T-helper 17 cell (primary cell): ENCODE measurements at places on chromosomes 6 and 20.

- H3K27ac ChIP-seq: no peak overlapping the region
- H3K4me1 ChIP-seq: peaks cover 5% of the 10 kb centered on the region
- peaks cover 38% of the 10 kb centered on the region for H3K27me3 ChIP-seq
- no peaks in the 10 kb centered on the region for H3K36me3 ChIP-seq
These were observed 637 bp downstream of the MYLK4 start for GRCh38 chr6:2749969-2750600.

DNA sequence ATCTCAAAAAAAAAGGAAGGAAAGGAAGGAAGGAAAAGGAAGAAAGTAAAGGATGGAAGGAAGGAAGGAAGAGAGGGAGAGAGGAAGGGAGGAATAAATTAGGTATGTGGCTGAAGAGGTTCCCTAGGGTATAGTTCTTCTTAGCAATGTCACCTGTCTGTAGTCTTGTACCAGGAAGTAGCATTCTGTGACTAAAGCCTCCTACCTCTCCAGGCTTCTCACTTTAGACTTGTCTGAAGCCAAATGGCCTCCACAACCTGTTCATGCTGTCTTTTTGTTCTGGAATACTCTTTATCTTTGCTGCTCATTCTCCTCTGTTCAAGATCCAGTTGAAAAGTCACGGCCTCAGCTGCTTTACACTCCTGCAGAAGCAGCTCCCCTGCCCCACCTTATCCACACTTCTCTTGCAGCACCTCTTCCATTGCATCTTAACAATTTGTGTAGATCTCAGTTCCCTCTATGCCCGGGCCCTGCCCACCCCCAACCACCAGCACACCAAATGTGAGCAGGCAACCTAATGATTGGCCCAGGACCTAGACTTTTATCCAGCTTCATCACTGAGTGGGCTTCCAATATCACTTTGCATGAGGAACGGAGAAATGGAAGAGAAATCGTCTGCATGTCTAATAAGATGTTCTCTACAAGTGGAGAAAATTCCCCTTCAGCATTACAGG, 19.1 kb downstream of the GCNT2 start:
- H3K36me3 ChIP-seq: no peaks in the 10 kb centered on the region
- H3K4me3 ChIP-seq: no peak overlapping the region
- H3K4me1 ChIP-seq: no peaks in the 10 kb centered on the region
- no peaks in the 10 kb centered on the region for H3K27me3 ChIP-seq
- no peak for DNase-seq

DNA sequence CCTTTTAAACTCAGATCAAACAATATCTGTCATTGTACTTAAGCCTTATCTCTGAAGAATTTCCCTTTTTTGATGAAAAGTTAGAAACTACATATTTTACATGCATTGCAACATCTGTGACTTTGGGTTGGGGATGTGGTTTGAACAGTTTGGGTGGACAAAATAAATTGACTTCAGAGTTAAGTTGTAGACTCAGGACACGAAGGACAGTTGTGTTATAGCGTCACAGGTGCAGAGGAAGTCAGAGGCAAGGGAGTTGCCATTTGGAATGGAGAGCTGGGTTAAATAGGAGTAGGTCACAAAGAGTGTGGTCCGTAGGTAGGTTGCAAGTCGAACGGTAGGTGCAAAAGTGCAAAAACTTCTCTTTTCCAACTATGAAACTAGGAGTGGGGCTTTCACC, 46.0 kb downstream of the ZFAND3 start:
- H3K4me1 ChIP-seq: peaks cover 35% of the 10 kb centered on the region
- no peak for DNase-seq
- no peak overlapping the region for H3K27ac ChIP-seq
- H3K27me3 ChIP-seq: no peaks in the 10 kb centered on the region
- no peak overlapping the region for H3K4me3 ChIP-seq
- no peaks in the 10 kb centered on the region for H3K36me3 ChIP-seq

DNA sequence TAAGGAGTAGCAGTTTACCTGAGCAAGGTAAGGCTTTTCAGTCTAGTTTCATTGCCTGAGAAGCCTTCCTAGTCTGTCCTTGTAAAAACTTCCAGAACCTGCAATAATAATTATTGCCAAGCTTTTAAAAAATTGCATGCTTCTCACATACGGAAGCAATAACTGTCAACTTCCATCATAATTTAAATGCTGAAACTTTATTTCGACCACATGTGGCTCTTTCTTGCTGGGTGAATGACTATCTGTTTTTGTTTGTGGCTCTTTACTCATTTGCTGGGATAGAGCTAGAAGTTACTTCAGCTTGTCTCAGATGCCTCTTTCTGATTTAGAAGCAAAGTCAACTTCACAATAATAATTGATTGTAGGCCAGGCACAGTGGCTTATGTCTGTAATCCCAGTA, 95.9 kb upstream of the COL21A1 start:
- H3K4me3 ChIP-seq: no peak overlapping the region
- no peaks in the 10 kb centered on the region for H3K36me3 ChIP-seq
- no peaks in the 10 kb centered on the region for H3K4me1 ChIP-seq
- no peak for DNase-seq
- no peak overlapping the region for H3K27ac ChIP-seq
- H3K27me3 ChIP-seq: peaks cover 25% of the 10 kb centered on the region

- H3K4me3 ChIP-seq: no peak overlapping the region
- peaks cover 25% of the 10 kb centered on the region for H3K27me3 ChIP-seq
- H3K36me3 ChIP-seq: no peaks in the 10 kb centered on the region
- H3K27ac ChIP-seq: no peak overlapping the region
These were observed 35.7 kb downstream of the COL11A2 start for GRCh38 chr6:33156561-33156960.

GRCh38 chr20:2761885-2762284, 38.5 kb downstream of the CPXM1 start:
- peaks cover 4% of the 10 kb centered on the region for H3K36me3 ChIP-seq
- H3K4me3 ChIP-seq: no peak overlapping the region
- peaks cover 18% of the 10 kb centered on the region for H3K27me3 ChIP-seq
- no peak for DNase-seq

GRCh38 chr6:152220786-152221185, 413.3 kb downstream of the ESR1 start:
- no peak overlapping the region for H3K4me3 ChIP-seq
- no peak overlapping the region for H3K27ac ChIP-seq
- DNase-seq: no peak
- H3K27me3 ChIP-seq: no peaks in the 10 kb centered on the region
- H3K4me1 ChIP-seq: peaks cover 3% of the 10 kb centered on the region
- peaks cover 24% of the 10 kb centered on the region for H3K36me3 ChIP-seq

DNA sequence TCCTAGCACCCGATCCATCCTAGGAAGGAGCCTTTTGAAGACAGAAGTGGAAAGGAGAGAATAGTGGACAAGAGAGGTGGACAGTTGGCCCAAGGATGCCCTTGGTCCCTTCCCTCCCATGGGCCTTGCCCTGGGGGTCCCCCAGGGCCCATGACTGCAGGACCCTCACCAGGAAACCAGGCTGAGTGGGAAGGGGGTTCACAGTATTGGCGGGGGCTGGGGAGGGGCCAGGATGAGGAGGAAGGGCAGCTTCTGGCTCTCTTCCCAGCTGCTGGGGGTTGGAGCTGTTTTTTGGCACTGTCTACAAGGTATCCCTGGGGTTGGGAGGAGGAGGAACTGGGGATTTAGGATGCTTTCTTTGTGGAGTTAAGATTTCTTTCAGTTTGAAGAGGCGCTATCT, 4.0 kb upstream of the DSN1 start:
- peaks cover 19% of the 10 kb centered on the region for H3K4me1 ChIP-seq
- no peaks in the 10 kb centered on the region for H3K36me3 ChIP-seq
- DNase-seq: no peak
- no peak overlapping the region for H3K4me3 ChIP-seq

DNA sequence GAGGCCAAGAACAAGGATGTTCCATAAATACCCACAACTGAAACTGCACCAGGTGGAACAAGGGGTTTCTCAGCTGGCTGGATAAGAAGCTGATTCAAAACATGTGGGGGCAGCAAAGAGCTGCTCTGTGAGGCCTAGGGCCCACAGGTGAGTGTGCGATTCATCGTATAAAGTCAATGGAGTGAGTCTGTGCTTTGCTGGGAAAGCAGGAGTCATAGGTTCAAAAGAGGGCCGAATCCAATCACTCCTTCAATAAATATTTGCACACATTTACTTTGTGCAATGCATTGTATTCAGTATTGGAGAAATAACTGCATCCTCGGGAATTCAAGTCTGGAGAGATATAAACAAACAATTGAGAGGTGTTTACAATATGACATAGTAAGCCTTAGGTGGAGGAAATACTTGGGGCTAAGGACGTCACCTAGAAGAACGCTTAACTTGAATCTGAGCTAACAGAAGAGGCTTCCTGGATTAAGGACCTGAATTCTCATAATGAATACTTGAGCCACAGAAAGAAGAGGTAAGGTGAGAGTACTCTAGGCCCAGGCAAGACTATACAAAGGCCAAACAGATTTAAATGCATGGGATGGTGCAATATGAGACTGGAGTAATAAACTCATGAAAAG, 83.7 kb upstream of the TMEM30A start:
- no peaks in the 10 kb centered on the region for H3K4me1 ChIP-seq
- H3K27ac ChIP-seq: no peak overlapping the region
- no peak overlapping the region for H3K4me3 ChIP-seq
- no peaks in the 10 kb centered on the region for H3K36me3 ChIP-seq

DNA sequence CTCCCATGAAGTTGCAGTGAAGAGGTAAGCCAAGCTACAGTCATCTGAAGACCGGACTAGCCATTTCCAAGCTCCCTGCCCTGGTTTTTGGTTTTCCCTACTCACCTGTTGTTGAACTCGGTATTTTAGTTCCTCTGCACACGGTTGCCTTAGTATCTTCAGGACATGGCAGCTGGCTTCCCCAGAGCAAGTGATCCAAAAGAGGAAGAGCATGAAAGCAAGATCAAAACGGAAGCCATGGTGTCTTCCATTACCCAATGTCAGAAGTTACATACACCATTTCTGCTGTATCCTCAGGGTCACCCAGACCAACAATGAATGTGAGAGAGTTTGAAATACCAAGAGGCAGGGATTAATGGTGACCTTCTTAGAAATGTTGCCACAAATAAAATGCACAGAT, 276.6 kb upstream of the CNR1 start:
- no peaks in the 10 kb centered on the region for H3K36me3 ChIP-seq
- no peak for DNase-seq
- H3K27me3 ChIP-seq: peaks cover 8% of the 10 kb centered on the region

DNA sequence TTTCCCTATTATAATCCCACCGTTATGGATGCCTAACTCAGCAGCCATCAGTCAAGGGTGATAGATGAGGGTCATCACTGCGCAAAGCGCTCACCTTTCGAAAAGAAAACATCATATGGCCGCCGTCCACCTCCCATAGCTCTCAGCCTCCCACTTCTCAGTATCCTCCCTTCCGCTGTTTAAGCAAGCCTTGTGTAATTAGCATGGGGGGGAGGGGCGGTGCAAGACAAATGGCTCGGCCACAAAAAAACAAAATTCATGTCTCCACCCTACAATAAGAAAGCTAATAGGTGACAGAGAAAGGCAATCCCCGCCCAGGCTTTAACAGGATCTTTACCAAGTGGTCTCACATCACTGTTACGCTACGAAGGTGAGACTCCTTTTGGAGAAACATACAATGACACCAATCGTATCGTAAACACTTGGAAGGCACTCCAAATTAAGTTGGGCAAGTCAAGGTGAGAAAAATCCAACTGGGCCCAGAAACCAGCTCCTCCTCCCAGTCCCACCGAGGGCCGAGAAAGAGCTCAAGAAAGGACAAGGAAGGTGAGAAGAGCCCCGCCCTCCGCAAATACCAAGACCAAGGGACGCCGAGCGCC, 645 bp downstream of the DDX39B start:
- H3K36me3 ChIP-seq: peaks cover 18% of the 10 kb centered on the region
- H3K27ac ChIP-seq: peak overlapping the region; percentile 100
- peak; percentile 56 for DNase-seq
- H3K4me3 ChIP-seq: peak overlapping the region; percentile 97
- no peaks in the 10 kb centered on the region for H3K27me3 ChIP-seq
- peaks cover 49% of the 10 kb centered on the region for H3K4me1 ChIP-seq

GRCh38 chr6:139254196-139254595, 37.6 kb downstream of the TXLNB start:
- H3K4me1 ChIP-seq: peaks cover 56% of the 10 kb centered on the region
- H3K36me3 ChIP-seq: peaks cover 2% of the 10 kb centered on the region
- no peak overlapping the region for H3K4me3 ChIP-seq
- peak overlapping the region; percentile 14 for H3K27ac ChIP-seq
- no peak for DNase-seq

- no peaks in the 10 kb centered on the region for H3K36me3 ChIP-seq
- no peak overlapping the region for H3K27ac ChIP-seq
- H3K4me1 ChIP-seq: no peaks in the 10 kb centered on the region
- no peak for DNase-seq
These were observed 1242.7 kb downstream of the EPHA7 start for GRCh38 chr6:92176666-92177065.

GRCh38 chr6:4125933-4126864, 9.2 kb downstream of the ECI2 start:
- no peak for DNase-seq
- H3K36me3 ChIP-seq: peaks cover 10% of the 10 kb centered on the region
- no peak overlapping the region for H3K4me3 ChIP-seq
- no peaks in the 10 kb centered on the region for H3K27me3 ChIP-seq

DNA sequence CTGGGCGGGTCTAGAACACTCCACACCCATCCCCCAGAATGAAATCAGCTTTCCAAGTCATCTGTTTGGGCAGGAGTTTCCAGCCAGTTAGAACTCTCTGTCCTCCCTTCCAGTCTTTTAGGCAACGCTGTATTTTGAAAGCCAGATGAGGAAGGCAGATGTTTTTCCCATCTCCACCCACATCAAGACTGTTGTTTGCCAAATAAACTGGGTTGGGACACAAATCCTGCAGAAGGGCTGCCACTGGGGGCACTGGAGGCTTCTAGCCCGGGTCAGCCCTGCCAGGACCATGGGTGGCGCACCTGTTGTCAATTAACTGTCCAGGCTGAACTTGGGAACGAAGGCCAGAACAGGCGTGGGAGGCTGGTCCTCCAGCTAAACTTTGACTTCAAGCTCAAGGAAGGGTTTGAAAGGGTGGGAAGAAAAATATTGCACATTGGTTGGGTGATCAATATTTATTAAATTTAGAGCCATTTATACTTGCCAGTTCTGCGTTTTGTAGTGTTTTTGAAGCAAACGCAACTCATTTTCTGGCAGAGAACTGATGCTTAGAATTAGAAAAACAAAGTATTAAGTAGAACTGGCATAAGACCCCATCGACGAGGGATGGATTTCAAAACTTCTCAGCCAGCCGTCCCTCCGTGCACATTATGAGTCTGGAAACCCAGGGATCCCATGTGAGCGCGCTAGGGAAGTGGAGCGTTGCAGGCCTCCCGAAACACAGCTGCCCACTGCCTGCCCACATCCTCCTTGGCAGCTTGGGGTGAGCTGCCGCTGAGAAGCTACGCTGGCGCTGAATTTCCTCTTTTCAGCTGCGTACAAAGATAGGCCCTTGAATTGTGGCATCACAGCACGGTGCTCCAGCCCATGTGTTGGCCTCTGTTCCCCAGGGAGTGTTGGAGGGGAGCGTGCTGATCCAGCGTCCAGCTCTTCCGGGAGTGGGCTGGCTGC, 297.4 kb downstream of the QKI start:
- DNase-seq: no peak
- no peaks in the 10 kb centered on the region for H3K36me3 ChIP-seq
- peaks cover 6% of the 10 kb centered on the region for H3K4me1 ChIP-seq
- peaks cover 11% of the 10 kb centered on the region for H3K27me3 ChIP-seq
